Suppressor macrophage (primary cell): ENCODE measurements at places on chromosomes 7 and 10.

- DNase-seq, result peak; percentile 76
Observed at GRCh38 chr10:119680050-119680449, 28.9 kb downstream of the BAG3 start.

DNA sequence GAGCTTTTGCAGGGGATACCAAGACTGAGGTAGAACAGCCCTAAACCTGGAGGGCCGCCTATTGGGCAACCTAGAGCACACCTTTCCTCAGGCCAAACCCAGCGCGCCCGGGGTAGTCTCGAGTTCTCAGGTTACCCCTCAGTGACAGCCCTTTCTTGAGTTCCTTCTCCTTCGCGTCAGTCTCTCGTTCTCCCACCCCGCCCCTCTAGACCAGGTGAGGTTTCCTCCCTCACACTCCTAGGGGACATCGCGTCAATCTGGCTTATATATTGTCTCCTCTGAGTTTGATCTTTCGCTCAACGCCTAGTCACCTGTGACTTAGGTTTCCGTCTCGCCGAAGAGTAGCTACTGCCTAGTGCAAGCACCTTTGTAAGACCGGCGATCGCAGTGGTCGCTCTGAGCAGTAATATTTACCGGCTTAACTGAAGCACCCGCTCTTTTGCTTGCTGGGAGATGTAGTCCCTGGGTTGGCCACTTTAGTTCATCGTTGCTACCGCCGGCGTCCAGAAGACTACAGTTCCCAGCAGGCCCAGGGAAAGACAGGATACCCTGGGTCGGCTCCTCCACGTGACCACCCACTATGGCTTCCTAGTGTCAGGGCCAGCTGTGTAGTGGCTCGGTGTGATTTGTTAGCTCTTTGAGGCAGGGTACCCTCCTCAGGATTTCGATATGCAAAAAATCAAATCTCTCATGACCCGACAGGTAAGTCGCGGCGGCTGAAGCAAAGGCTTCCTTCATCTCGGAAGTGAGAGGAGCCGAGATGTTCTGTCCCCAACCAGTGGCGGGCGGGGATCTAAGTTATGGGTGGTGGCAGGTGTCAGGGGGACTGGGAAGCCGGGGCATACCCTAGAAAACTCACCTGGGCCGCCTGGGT, at the start of gene VPS50:
TSS of gene VPS50 (plus strand) at position 568 of the 874 bp plus-strand sequence. CDS start at position 670, 102 bp downstream.
- DNase-seq, result peak; percentile 95

- DNase-seq, result no peak
Observed at GRCh38 chr10:118922226-118922625, 107.3 kb upstream of the NANOS1 start.

DNA sequence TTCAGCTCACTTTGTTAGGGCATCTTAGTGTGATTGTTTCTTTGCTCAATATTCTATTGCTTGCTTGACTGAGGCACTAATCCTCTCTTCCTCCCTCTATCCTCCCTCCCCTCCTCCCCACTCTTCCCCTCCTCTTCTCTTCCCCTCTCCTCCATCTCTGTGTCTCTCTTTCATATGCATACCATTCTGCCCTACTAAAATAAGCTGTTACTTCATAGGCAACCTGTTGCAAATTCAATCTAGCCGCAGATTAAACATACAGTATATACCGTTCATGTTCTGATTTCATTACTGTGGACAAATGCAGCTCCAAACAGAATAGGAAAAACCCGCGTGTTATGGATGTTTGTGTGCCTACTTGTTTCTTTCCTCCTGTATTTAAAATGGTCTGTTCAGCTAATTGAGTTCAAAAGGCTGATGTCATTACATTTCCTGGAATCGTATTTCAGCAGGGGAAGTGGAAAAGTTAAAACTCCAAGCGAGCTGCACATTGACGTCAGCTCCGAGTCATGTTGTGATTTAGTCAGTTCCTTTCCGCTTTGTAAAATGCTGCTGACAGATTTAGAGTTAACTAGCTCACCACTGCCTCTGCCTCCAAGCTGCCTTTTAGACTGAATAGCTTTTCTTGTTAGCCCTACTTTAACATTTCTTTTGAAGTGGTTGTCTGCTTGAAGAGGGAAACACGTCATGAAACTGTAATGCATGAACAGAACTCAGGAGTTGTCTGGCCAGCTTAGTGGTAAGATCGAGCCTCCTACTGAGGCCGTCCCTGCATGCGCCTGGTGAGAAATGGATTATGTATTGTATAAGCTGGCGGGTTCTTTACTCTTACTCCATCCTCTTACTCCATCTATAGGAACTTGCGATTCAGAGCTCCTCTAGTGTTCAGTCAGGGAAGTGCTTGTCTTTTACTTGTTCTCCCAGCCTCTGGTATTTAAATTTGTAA, 69.0 kb downstream of the CREM start:
- peak; percentile 99 for DNase-seq

DNA sequence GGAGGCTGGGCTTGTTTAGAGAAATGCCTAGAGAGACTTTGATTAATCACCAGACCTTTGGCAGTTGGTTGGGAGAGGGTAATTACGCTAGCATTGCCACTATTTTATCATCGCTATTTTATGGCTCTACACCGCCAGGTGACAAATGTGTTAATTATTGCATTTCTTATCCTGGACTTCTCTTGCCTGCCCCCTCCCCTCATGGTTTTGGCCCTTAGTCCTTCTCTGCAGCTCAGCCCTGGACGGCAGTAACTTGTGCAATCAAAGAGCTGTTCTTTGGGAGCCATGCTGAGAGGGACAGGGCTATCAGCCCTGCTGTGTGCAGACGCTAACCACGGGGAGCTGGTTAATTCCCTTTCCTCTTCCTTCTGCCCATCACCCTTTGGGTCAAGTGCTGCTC, 585.0 kb downstream of the AUTS2 start:
- no peak for DNase-seq

GRCh38 chr10:6382081-6382480, 179.3 kb downstream of the PFKFB3 start:
- DNase-seq, result peak; percentile 91

GRCh38 chr10:130206216-130206737, 70.1 kb downstream of the GLRX3 start:
- DNase-seq, result no peak

GRCh38 chr7:130887957-130888371, 154.0 kb upstream of the KLF14 start:
- DNase-seq, result no peak

GRCh38 chr7:117683430-117684175, 189.6 kb downstream of the CTTNBP2 start:
- DNase-seq, result no peak
